ENCODE measurements at places on chromosomes 6 and 20. TPM values are rescaled to one million over a fixed set of nuclear protein-coding genes. Genes with fewer than 3 reads are reported as not detected.

The TNXB gene
- total RNA-seq = 4.8 TPM

The IL17F gene
- total RNA-seq = under 0.01 TPM

The NHSL1 gene
- 4.7 TPM for total RNA-seq

The ASIP gene
- not detected for total RNA-seq

The HRH3 gene
- total RNA-seq = not detected

The TAGAP gene
- not detected for total RNA-seq

The FAM162B gene
- 3.9 TPM for total RNA-seq

The C6orf52 gene
- not detected for total RNA-seq

Measured in fibroblast of villous mesenchyme (primary cell).